ENCODE measurements at places on chromosomes 5 and 9. TPM values are rescaled to one million over a fixed set of nuclear protein-coding genes. Genes with fewer than 3 reads are reported as not detected.

The PCDHB10 gene
- not detected for total RNA-seq

The HMGXB3 gene
- total RNA-seq: 49.1 TPM

The KLHL3 gene
- 1.2 TPM for total RNA-seq

The SLC25A48 gene
- total RNA-seq: not detected

The FAM221B gene
- not detected for total RNA-seq
